Activated CD8-positive, alpha-beta T cell treated with anti-CD3 and anti-CD28 coated beads for 36 hours (primary cell): ENCODE measurements at places on chromosomes 4 and X. TPM values are rescaled to one million over a fixed set of nuclear protein-coding genes. Genes with fewer than 3 reads are reported as not detected.
A peak's percentile ranks its signal among the peaks of the same experiment; 100 is the strongest.

- DNase-seq: no peak
Observed at GRCh38 chrX:44817029-44817428, 26.8 kb upstream of the DUSP21 start.

- DNase-seq: peak; percentile 54
Observed at GRCh38 chrX:76253432-76253831, 80.6 kb downstream of the PBDC1 start.

DNA sequence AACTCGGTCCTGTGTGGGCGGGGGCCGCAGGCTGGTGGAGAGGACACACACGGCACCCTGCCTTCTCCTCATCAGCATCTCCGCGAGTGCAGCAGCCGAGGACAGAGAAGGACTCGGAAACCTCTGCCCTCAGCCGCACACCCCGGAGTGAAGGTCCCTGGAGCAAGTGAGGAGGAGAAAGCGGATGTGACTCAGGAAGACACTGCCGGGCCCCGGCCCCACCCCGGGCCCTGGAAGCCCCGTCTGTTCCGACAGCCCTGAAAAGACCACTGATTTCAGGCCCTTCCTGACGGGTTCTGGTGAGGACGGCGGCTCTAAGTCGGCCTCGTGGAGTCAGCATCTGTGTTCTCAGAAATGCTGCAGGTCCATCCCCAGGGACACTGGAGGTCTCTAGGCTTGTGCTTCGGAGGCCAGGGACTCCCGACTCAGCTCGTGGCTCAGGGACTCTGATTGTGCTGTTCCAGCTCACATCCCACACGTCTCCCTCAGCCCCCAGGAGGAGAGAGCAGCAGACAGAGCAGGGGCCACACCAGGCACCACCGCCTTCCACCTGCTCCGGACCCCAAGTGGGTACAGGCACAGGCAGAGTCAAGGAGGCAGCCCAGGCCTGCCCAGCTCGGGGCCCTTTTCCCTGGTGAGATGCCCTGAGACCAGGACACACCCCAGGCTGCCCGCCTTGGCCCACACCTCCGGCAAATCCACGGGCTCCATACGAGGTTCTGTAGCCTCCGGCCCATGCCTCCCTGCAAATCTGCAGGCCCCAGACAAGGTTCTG is 134.5 kb upstream of the NKX1-1 start:
- DNase-seq: no peak

HPGDS gene
- not detected for total RNA-seq
